MCF 10A (cell line): ENCODE measurements at places on chromosomes 1 and 21. TPM values are rescaled to one million over a fixed set of nuclear protein-coding genes. Genes with fewer than 3 reads are reported as not detected.

DNA sequence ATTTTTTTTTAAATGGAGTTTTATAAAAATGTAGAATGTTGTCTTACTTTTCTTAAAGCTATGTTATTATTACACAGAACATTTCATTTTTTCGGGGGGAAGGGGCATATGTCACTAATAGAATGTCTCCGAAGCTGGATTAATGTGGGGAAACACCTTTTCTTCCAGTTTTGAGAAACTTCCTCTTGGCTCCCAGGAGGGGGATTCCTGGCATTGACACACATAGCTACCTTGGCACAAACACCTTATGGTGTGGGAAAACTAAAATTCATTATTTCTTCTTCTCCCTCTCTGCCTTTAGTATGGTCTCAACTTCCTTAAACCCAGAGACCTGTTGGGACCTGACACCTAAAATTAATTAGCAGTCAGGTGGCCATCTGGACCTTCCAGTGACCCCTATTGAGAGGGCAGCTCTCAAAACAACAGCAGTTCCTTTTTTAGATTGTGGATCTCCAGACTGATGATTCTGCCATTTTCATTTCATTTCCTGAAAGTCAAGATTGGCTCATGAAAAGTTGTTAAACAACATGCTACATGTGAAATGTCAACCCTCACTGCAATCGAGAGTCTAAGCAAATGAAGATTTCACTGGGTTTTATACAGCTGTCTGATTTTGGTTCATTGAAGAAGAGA, 70.1 kb upstream of the EDEM3 start:
- no peak for DNase-seq
- H3K27me3 ChIP-seq = peaks cover 78% of the 10 kb centered on the region
- peaks cover 6% of the 10 kb centered on the region for H3K36me3 ChIP-seq
- H3K27ac ChIP-seq = no peak overlapping the region
- peaks cover 10% of the 10 kb centered on the region for H3K4me1 ChIP-seq
- H3K4me3 ChIP-seq = no peak overlapping the region

GRCh38 chr1:10899490-10900250, 103.2 kb upstream of the CASZ1 start:
- H3K4me1 ChIP-seq = peaks cover 43% of the 10 kb centered on the region
- H3K36me3 ChIP-seq = peaks cover 7% of the 10 kb centered on the region
- H3K4me3 ChIP-seq = peak overlapping the region; percentile 72
- peak; percentile 85 for DNase-seq
- no peaks in the 10 kb centered on the region for H3K27me3 ChIP-seq

GRCh38 chr21:38439957-38440356, 58.3 kb downstream of the ERG start:
- DNase-seq = peak; percentile 75
- no peak overlapping the region for H3K27ac ChIP-seq
- H3K4me1 ChIP-seq = peaks cover 28% of the 10 kb centered on the region
- no peaks in the 10 kb centered on the region for H3K36me3 ChIP-seq
- no peaks in the 10 kb centered on the region for H3K27me3 ChIP-seq
- H3K4me3 ChIP-seq = no peak overlapping the region

DNA sequence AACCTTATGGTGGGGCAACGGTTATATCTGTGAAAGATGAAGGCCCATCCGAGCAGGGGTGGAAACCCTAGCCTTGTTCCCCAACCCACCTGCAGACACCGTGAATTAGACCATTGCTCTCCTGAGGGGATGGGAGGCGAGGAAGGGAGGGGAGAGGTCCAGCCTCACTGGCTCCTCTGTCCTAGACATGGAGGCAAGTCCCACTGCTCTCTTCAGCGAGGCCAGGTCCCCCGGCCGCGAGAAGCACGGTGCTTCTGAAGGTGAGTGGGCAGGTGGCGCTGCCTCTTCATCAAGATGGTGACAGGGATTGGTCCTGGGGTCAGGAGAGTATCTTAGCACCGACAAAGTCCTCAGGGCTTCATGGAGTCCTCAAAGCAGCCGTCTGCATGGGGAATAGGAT, 59.3 kb downstream of the VWA5B1 start:
- DNase-seq = no peak
- H3K36me3 ChIP-seq = no peaks in the 10 kb centered on the region
- no peaks in the 10 kb centered on the region for H3K4me1 ChIP-seq

DNA sequence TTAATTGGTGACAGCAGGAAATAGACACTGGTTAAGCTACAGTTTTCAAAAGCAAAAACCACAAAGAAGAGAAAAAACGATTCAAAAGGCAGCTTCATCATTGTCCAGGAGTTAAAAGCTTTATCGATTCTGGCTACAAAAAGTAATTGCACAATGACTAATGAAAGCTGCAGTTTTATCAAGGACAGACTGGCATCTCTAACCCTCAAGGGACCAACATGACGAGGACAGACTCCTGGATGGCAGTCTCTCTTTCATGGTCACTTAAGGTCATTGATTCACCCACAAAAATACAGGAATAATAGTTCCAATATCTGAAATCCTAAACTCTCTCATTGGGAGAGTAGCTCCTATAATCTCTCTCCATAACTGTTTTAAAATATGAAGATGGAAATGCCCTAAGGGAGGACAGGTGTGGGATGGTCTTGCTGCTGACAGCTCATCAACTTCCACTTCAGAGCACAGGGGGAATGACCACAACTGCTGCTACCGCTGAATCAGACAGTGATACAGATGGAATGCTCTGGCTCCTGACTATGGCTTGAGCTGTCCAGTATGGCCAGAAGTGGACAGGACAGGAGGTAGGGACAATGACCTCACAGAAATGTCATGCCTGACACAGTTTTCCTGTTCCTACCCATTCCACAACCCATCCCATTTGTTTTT, 17.4 kb upstream of the CPLANE2 start:
- no peak for DNase-seq
- no peak overlapping the region for H3K27ac ChIP-seq
- H3K4me1 ChIP-seq = peaks cover 23% of the 10 kb centered on the region
- no peaks in the 10 kb centered on the region for H3K27me3 ChIP-seq

DNA sequence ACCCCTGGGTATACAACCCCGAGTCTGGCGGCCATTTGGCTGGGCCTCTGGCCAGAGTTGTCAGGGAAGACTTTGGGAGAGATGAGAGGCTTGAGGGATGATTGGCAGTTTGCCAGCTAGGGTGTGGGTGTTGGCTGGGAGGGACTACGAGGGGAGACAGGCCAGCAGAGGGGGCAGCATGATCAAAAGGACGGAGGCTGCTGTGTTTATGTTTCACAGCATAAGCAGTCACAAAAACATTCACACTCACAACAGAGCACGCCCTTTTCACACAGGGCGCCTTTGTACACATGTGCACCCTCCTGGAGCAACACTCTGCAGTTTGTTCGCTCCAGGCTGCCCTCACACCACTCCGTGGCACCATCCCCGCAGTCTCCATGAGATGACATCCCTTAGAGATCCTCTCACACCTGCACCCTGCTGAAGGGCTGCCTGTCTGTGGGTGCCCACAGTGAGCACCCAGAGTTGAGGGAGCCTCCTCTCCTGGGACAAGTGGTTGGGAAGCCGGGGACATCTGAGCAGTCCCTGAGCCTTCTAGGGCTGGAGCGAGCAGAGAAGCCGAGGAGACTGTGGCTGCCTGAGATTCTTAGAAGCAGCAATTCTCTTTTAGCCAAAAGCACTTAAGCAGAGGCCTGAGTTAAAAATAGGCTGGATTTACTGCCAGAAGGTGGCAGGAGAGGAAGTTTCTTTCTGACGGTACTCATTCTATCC, 15.4 kb downstream of the EFNA3 start:
- no peaks in the 10 kb centered on the region for H3K36me3 ChIP-seq
- no peak overlapping the region for H3K4me3 ChIP-seq
- H3K4me1 ChIP-seq = peaks cover 26% of the 10 kb centered on the region
- H3K27me3 ChIP-seq = peaks cover 17% of the 10 kb centered on the region
- peak; percentile 76 for DNase-seq

GRCh38 chr1:241520080-241520465, 518 bp upstream of the FH start:
- H3K27ac ChIP-seq = no peak overlapping the region
- peaks cover 16% of the 10 kb centered on the region for H3K4me1 ChIP-seq
- peaks cover 13% of the 10 kb centered on the region for H3K27me3 ChIP-seq
- peaks cover 15% of the 10 kb centered on the region for H3K36me3 ChIP-seq
- no peak for DNase-seq

GRCh38 chr1:240491156-240491555, 120.8 kb downstream of the GREM2 start:
- H3K4me3 ChIP-seq = no peak overlapping the region
- H3K36me3 ChIP-seq = no peaks in the 10 kb centered on the region
- peak; percentile 58 for DNase-seq
- H3K27me3 ChIP-seq = no peaks in the 10 kb centered on the region
- H3K27ac ChIP-seq = no peak overlapping the region

- no peaks in the 10 kb centered on the region for H3K36me3 ChIP-seq
- no peak overlapping the region for H3K4me3 ChIP-seq
- peaks cover 20% of the 10 kb centered on the region for H3K4me1 ChIP-seq
These were observed 65.8 kb upstream of the BCL10 start for GRCh38 chr1:85342207-85342606.

- DNase-seq = no peak
- no peaks in the 10 kb centered on the region for H3K36me3 ChIP-seq
- no peak overlapping the region for H3K4me3 ChIP-seq
These were observed 79.4 kb upstream of the RUNX1 start for GRCh38 chr21:35128536-35128935.

GRCh38 chr21:41180752-41181151, 12.8 kb downstream of the BACE2 start:
- peaks cover 10% of the 10 kb centered on the region for H3K4me1 ChIP-seq
- H3K27ac ChIP-seq = no peak overlapping the region
- H3K4me3 ChIP-seq = no peak overlapping the region

- no peak overlapping the region for H3K4me3 ChIP-seq
- no peaks in the 10 kb centered on the region for H3K27me3 ChIP-seq
- no peak for DNase-seq
- no peaks in the 10 kb centered on the region for H3K4me1 ChIP-seq
These were observed 17.9 kb downstream of the EPRS1 start for GRCh38 chr1:220028346-220028895.

- DNase-seq = no peak
- no peak overlapping the region for H3K4me3 ChIP-seq
- H3K36me3 ChIP-seq = no peaks in the 10 kb centered on the region
- no peak overlapping the region for H3K27ac ChIP-seq
- H3K27me3 ChIP-seq = no peaks in the 10 kb centered on the region
These were observed 415.0 kb upstream of the ESRRG start for GRCh38 chr1:217138173-217138765.

DNA sequence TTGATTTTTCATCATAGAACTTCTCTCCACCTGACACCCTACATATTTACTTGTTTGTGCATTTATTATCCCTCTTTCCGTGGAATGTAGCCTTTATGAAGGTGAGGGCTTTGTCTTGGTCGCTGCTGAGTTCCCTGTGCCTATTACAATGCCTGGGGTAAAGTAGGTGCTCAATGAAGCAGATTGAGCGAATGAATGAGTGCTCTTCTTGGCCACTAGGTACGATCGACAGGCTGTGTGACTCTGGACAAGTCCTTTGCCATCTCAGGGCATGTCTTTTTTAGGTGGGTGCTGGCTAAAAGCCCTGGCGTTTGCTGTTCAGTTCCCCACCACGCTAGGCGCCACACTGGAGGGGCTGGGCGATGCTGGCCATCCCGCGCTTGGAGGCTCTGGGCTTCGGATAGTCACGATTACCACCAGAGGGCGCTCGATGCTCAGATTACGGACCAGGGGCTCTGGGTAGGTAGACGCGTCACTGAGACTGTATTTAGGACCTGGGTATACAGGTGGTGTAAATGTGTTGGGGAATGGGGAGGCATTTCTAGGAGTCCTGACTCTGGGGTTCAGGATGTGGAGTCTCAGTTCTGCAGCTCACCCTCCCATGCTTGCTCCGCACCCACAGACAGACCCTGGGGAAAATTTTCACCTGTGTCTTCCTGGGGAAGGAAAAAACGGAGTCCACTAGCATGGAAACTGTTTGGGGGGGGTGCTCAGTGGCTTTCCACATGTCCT, 71.0 kb upstream of the CSF3R start:
- peaks cover 73% of the 10 kb centered on the region for H3K27me3 ChIP-seq
- no peaks in the 10 kb centered on the region for H3K4me1 ChIP-seq
- no peak overlapping the region for H3K27ac ChIP-seq
- H3K36me3 ChIP-seq = no peaks in the 10 kb centered on the region

GRCh38 chr1:203408486-203409481, 57.9 kb upstream of the FMOD start:
- peaks cover 45% of the 10 kb centered on the region for H3K27me3 ChIP-seq
- H3K4me1 ChIP-seq = peaks cover 7% of the 10 kb centered on the region
- no peak overlapping the region for H3K27ac ChIP-seq
- no peak overlapping the region for H3K4me3 ChIP-seq
- H3K36me3 ChIP-seq = no peaks in the 10 kb centered on the region
- DNase-seq = peak; percentile 87

GRCh38 chr1:36089393-36090121, 865 bp downstream of the ADPRS start:
- H3K4me3 ChIP-seq = peak overlapping the region; percentile 75
- H3K27ac ChIP-seq = peak overlapping the region; percentile 82
- peaks cover 24% of the 10 kb centered on the region for H3K36me3 ChIP-seq
- no peaks in the 10 kb centered on the region for H3K27me3 ChIP-seq

DNA sequence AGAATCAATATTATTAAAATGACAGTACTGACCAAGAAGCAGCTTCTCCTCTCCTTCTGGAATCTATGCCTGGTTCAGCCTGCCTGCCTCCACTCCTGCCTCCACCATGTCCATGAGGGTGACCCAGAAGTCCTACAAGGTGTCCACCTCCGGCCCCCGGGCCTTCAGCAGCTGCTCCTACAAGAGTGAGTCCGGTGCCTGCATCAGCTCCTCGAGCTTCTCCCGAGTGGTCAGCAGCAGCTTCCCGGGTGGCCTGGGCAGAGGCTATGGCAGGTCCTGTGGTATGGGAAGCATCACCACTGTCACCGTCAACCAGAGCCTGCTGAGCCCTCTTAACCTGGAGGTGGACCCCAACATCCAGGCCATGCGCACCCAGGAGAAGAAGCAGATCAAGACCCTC, 822.4 kb upstream of the NEGR1 start:
- H3K4me3 ChIP-seq = no peak overlapping the region
- H3K4me1 ChIP-seq = no peaks in the 10 kb centered on the region
- no peaks in the 10 kb centered on the region for H3K27me3 ChIP-seq

DNA sequence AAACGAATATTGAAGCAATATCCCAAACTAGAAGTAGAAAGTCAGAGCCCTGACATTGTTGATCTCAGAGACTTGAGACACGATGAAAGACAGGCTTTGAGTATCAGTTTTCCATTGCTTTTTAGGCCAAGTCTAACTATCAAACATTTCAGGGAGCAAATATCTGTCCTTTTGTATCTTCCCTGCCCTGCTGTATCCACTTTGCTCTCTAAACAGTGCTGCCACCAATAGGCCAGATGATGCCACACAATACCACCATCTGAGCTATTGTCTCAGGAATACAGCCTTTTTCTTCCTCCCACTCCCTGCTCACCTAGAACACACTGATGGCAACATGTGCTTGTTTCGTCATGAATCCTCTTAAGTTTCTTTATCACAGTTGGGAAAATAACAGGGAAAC, 62.6 kb upstream of the SPAG17 start:
- no peaks in the 10 kb centered on the region for H3K27me3 ChIP-seq
- DNase-seq = peak; percentile 57
- no peak overlapping the region for H3K27ac ChIP-seq
- H3K4me1 ChIP-seq = no peaks in the 10 kb centered on the region

Gene SERPINC1
- total RNA-seq = not detected in 2 replicates

Gene HS2ST1
- total RNA-seq = 20.4 and 24.4 TPM in 2 replicates

Gene IL12RB2
- not detected in 2 replicates for total RNA-seq

Gene NASP
- total RNA-seq = 76.4 and 84.6 TPM in 2 replicates
